Glutamatergic neuron (in vitro differentiated cells): ENCODE measurements at places on chromosomes 7 and 10.

GRCh38 chr7:106681815-106682495 is 21.0 kb upstream of the CCDC71L start:
- no peak overlapping the region for H3K4me3 ChIP-seq
- no peak overlapping the region for H3K27ac ChIP-seq
- no peaks in the 10 kb centered on the region for H3K36me3 ChIP-seq
- no peaks in the 10 kb centered on the region for H3K27me3 ChIP-seq

- no peaks in the 10 kb centered on the region for H3K36me3 ChIP-seq
- no peak for DNase-seq
- H3K4me3 ChIP-seq = no peak overlapping the region
- no peak overlapping the region for H3K27ac ChIP-seq
- H3K4me1 ChIP-seq = no peaks in the 10 kb centered on the region
Observed at GRCh38 chr7:27064159-27064558, 31.6 kb downstream of the HOXA1 start.

DNA sequence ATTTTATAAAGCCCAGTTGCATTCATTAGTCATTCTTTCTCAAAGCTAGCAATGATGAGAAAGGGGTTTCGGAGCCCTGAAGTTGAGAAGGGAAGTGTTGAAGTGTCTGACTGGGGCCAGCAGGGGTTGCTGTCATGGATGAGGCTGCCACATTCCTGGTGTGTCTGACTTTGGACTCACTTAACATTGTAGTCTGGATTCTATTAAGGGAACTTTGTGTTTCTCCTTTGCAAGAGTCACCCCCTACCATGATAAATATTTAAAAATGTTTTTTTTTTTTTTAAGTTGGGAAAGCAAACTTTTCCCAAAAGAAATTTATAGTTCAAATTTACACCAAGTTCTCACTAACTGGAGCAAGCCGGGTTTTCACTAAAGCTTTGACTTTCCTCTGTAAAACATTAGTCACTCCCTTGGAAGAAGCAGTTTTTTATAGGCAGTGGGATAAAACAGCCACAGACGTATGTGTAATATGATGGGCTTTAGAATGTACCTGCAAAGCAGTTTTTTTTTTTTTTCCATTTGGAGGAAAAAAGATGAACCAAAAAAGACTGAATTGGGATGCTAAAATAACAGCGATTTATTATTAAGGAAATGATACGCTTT is 243.6 kb downstream of the TWIST1 start:
- H3K4me1 ChIP-seq = no peaks in the 10 kb centered on the region
- no peak overlapping the region for H3K27ac ChIP-seq
- H3K4me3 ChIP-seq = no peak overlapping the region
- no peaks in the 10 kb centered on the region for H3K36me3 ChIP-seq
- peak; percentile 22 for DNase-seq

- H3K4me1 ChIP-seq = peaks cover 5% of the 10 kb centered on the region
- H3K27ac ChIP-seq = no peak overlapping the region
- no peaks in the 10 kb centered on the region for H3K36me3 ChIP-seq
- H3K27me3 ChIP-seq = peaks cover 7% of the 10 kb centered on the region
- no peak for DNase-seq
Observed at GRCh38 chr10:79552143-79552542, 8.1 kb downstream of the SFTPA2 start.

DNA sequence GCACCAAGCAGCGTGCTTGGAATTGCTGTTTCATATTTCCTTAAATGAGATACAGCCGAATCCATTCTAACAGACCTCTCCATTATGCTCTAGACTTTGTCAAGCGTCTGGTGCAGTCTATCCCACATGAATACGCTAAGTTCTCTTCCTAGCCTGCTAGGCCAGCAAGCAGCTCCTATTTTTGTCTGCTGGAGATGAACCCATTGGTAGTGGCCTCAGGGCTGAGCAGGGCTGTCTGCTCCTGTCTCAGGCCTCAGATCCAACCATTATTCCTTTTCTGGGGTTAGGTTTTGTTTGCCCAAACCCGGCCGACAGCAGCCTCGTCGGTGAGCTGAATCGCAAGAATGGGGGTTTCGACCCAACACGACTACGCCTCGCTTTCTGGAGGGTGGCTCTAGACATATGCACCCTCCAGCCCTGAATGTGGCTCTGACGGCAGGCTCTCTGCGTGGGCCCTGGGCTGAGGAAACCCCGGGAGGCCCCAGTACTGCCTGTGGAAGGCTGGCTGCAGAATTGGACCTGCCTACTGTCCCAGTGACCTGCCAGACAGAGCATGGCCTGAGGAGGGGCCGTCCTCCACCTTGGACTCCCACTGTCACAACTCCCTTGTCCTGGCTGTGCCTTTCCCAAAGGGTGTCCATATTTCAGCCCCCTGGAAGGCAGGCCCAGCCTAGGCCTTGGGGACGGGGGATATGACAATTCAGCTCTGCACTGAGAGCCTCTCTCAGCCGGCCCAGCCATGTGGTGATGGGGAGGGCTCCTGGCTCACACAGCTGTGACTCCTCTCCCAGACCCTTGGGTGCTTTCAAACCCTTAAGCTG is 267.9 kb upstream of the TCERG1L start:
- H3K4me3 ChIP-seq = no peak overlapping the region
- H3K4me1 ChIP-seq = no peaks in the 10 kb centered on the region
- no peak overlapping the region for H3K27ac ChIP-seq
- peaks cover 3% of the 10 kb centered on the region for H3K27me3 ChIP-seq
- no peak for DNase-seq
- no peaks in the 10 kb centered on the region for H3K36me3 ChIP-seq

DNA sequence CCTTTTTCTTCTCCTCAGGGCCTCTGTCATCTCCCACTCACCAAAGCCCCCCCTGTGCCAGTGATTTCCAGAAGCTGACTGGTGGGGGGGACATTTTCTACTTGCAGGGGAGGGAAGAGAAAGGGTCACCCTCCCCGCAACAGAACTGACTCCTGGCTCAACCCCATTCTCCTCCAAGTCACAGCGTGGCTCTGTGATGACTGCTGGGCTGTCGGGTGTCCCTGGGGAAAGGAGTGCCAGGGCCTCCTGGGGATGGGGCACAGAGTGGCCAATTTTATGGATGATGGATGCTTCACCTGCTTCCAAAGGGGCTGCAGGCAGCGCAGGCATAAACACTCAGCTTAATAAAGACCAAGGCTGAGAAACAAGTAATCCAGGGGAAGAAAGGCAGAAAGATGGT is 523.0 kb downstream of the PTPRN2 start:
- H3K27ac ChIP-seq = no peak overlapping the region
- DNase-seq = no peak
- H3K36me3 ChIP-seq = peaks cover 4% of the 10 kb centered on the region
- H3K4me1 ChIP-seq = peaks cover 10% of the 10 kb centered on the region
